Eye (tissue), 1 donor: ENCODE measurements at places on chromosomes 1 and 21.

DNA sequence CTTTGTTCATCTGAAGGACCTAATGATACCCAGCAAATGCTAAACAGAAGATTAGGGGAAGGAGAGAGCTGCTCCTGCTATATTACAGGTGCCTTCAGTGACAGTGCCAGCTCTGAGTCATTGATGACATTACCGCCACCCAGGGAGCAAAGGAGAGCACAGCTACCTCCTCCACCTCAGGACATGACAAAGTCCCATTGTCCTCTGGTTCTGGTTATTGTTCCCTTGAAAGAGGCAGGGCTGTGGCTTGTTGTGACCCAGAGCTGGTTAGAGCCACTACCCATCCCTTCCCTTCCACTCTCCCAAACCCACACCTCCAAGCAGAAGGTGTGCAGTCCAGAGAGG, 363.5 kb upstream of the DUSP10 start:
- no peak for DNase-seq

DNA sequence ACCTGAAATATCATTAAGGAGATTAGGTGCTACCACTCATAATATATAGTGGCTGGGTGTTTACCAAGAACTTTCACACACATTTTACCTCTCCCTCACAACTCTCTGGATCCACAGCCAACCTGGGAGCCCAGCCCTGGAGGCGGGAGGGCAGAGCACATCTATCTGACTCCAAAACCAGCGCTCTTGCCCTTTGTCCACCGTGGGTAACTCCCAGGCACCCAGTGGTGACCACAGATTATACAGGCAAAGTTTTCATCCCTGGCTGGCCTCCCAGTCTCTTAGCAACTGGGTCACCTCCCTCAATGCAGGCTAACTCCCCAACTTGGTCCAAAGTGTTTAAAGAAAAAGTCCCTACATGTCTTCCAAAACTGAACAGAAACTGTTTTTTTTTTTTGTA, 2.4 kb downstream of the PAQR7 start:
- no peak for DNase-seq

- peak; percentile 87 for DNase-seq
These were observed 2.5 kb upstream of the LMO4 start for GRCh38 chr1:87325982-87326738.

GRCh38 chr1:7912743-7913557, 27.7 kb downstream of the TNFRSF9 start:
- no peak for DNase-seq

DNA sequence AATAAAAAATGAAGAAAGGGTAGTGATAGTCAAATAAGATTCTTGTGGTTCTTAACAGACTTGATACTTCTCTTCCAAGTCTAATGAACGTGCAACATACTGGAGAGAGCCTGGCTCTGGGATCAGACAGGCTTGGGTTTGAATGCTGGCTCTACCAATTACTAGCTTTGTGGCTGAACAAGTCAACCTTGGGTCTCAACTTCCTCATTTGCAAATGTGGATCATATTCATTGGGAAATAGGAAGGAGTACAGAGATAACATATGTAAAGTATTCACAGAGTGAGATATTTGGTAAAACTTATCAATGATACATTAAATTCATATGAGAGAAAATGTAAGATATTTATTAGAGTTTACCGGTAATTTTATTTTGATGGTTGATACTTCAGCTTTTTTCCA, 2.0 kb downstream of the EDEM3 start:
- no peak for DNase-seq
